Panc1 (cell line): ENCODE measurements at places on chromosomes 3 and 15.
A peak's percentile ranks its signal among the peaks of the same experiment; 100 is the strongest.

DNA sequence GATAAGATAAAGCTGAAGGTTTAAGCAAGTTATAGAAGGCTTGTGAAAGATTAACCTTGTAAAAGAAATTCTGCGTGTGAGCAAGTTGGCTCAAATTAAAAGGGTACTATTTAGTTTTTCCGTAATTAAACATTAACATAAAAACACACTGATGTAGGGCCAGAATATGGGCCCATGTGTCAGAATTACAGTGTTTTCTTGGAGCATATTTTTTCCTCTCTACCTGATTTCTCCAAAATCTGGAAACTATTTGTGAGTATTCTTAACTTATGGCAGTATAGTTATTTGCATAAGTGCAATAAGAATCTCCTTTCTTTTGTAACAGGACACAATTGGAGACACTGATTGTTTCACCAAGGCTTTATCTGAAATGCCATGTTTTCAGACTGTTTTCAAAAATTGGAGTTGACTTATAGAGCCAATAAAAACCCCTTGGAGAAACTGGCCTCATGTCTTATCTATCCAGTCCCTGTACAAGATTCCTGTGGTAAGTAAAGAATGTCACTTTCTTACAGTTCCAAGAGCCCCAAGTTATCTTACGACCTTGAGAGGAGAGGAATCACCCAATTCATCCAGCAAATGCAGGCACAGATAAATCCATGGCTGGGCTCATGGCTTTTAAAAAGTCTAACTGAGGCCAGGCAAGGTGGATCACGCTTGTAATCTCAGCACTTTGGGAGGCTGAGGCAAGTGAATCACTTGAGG, 47.8 kb upstream of the P2RY1 start:
- no peak for DNase-seq

- no peak for DNase-seq
Observed at GRCh38 chr3:185519021-185519420, 20.2 kb upstream of the TMEM41A start.

GRCh38 chr15:57698243-57698642, 8.3 kb upstream of the POLR2M start:
- no peak for DNase-seq

GRCh38 chr3:34881026-34881425, 758.3 kb upstream of the ARPP21 start:
- DNase-seq = no peak

GRCh38 chr15:55669270-55669669, 73.7 kb downstream of the PRTG start:
- DNase-seq = no peak

GRCh38 chr3:14129296-14129695, 4.4 kb downstream of the TMEM43 start:
- DNase-seq = no peak

GRCh38 chr3:134344560-134344959, 29.7 kb downstream of the AMOTL2 start:
- DNase-seq = no peak

- no peak for DNase-seq
Observed at GRCh38 chr15:74613089-74613952, 2.3 kb upstream of the CLK3 start.

DNA sequence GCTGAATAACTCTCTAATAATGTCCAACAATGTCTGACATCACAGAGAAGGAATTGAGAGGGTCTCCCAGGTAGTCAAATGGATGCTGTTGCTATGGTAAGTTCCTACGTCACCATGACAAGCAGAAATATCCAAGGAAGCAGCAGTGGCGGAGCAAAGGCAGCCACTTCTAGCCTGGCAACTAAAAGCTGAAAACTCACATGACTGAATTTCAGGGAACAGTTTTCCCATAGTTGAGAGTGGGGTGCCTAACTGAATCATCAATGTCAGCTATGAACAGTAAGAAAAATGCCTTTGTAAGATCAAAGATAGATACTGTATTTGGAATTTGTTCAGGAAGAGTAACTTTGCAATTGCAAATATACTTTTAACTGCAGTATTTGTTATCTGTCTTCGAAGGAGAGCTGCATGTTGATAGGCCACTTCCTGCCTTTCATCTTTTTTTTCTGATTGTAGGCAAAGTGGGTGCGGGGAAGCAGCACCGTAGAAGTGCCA, 161.7 kb downstream of the BBX start:
- DNase-seq = no peak

DNA sequence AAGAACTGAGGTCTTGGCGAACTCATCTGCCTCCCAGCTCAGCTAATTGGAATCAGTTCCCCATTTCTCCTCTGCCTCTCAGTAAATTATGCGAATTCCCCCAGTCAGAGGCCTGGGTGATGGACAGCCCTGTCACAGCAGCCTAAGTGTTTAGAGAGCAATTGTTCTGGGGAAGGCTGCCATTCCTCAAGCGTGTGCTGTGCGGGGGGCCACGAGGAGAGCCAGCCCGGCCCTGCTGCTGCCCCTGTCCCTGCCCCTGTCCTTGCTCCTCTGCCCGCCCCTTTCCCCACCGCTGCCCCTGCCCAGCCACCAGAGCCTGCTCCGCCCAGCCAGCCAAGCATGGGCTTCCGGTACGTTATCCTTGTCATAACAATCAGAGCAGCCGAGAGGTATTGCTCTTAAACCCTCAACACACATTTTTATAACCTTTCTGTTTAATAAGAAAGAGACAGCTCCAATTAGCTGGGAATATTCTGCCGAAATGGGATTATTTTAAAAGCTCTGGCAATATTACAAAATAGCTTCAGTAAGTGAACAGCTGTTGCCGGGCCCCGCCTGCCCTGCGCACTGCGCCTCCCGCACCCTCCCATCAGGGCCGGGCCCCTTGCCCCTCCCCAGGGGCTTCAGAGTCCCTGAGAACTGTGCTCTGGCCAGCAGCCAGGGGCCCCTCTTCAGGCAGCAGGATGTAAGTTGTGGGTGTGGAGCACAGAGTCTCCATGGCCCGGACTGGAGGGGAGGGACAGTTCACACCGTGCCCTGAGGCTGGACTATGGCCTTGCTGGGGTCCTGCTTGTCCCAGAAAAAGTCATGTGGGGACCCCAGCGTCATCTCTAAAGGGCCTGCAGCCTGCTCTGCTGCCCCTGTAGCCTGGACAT, 12.4 kb upstream of the CACNA2D2 start:
- no peak for DNase-seq

GRCh38 chr3:197430502-197430901, 125.3 kb downstream of the BDH1 start:
- no peak for DNase-seq

DNA sequence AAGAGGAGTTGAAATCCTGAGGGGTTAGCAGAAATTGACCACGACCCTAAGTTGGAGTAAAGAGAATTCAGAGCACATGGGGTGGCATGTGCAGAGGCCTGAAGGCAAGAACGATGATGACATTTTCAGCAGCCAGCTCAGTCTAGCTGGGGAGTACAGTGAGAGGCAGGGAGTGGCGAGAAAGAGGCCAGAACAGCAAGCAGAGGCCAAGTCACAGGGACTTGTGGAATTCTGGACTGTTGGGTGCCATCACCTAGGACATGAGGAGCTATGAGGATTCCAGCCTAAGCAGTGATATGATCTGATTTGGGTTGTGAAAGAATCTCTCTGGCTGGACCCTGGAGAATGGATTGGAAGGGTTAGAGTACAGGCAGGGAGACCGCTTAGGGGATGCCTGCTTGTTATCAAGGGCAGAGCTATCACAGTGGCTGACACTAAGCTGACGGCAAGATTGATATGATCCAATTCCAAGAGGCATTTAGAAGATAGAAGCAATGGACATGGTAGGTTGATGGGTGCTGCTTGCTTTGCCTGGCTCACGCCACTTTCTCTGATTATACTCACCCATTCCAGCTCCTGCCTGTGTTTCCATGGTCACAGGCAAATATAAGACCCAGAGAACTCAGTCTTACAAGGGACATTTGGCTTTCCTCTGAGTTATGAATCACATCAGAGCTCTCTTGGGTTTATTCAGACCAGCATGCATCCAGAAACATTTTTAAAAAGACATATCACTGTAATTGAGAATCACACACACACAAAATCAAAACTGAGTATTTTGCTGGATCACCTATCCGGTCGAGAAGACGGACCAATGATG, 66.4 kb downstream of the LRTM1 start:
- no peak for DNase-seq

DNA sequence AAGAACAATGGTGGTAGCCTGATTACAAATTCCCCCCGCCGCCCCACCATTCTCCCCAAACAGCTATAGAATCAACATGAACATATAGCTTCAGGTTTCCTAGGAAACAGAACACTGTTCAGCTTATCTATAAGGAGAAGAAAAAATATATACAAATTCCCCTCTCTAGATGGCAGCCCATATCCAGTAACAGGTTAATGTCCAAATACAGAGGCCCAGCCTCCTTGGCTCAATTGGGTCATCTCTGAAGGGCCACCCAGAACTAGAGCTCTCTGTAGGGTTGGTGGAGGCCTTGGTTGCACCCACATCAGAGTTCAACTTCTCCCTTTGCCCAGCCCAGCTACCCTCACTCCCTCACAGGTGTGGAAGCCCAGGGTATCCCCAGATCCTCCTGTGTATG, 91.5 kb upstream of the ADAMTS17 start:
- no peak for DNase-seq

- DNase-seq = no peak
Observed at GRCh38 chr3:197354568-197355001, 56.2 kb upstream of the DLG1 start.

DNA sequence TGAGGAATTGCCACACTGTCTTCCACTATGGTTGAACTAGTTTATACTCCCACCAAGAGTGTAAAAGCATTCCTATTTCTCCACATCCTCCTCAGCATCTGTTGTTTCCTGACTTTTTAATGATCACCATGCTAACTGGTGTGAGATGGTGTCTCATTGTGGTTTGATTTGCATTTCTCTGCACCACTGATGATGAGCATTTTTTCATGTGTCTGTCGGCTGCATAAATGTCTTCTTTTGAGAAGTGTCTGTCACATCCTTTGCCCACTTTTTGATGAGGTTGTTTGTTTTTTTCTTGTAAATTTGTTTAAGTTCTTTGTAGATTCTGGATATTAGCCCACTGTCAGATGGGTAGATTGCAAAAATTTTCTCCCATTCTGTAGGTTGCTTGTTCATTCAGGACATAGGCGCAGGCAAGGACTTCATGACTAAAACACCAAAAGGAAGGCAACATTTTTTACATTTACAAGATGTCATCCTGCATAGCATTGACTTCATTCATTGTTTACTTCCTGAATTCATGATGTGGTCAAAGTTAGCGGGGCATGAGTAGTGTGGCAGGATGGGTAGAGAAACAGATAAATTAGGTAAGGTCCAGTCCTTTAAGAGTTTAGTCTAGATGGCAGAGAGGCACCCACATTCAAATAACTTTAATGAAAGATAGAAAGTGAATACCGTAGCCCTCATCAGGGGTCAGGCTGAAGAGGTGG, 45.1 kb upstream of the LPP start:
- DNase-seq = no peak

DNA sequence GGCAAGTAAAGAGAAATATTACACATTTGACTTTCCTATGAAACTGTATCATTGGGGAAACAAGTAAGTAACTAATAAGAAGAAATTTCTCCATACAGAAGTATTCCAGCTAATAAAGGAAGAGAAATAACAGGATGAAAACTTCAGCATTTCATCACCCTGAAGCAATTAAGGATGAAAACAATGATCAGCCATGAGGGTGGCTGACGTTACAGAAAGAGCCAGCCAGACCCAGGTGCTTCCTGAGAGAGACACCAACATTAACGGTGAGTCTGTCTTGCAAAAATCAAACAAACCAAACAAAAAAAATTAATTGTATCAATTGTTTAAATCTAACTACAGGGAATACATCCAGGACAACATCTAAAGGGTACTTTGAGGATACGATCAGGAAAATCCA, 190.0 kb downstream of the ARRDC4 start:
- no peak for DNase-seq

GRCh38 chr3:182241766-182242488, 530.2 kb downstream of the SOX2 start:
- no peak for DNase-seq

DNA sequence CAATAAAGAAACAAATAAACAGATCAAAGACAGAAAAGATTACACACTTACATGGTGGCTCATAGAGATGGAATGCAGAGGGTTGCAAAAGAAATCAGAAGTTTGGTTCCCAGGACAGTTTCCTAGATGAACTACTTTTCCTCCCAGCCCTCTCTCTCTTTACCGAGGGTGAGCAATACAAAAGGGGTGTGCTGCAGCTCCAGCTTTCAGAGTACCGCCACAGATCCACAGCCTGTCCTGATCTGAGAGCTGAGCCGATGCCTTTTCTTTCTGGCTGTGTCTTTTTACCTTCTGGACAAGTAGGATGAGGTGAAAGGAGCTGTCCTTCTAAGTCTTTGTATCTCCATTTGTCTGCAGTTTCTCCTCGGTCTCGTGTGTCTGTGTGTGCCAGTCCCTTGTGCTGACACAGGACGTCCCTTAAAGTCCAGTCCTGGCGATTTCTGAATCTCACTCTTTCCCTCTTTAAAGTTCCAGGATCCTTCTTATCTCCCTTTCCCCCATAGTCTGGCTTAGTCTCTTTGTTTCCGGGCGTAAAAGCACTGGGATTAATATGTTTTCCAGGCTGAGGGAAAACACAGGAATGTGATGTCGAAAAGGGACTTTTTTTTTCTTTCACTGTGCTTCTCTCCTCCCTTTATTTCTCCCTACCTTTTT, 540 bp downstream of the CCDC80 start:
- no peak for DNase-seq

DNA sequence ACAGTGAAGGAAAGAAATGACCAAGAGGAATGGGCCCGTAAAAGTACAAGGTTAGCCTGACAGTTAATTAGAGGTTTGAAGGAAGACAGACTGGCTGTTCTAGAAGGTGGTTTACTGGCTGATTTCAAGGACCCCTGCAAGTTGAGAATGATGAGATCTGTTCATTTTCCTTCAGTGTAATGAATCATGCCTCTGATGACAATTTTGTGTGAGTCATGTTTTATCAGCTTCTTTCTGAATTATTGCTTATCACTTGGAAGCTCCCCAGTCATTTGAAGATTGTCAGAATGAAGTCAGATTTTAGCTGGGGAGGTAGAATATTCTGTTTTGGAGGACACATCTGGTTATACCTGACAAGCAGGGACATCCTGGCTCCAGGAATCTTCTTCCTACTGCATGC, 50.6 kb downstream of the DRD3 start:
- no peak for DNase-seq

DNA sequence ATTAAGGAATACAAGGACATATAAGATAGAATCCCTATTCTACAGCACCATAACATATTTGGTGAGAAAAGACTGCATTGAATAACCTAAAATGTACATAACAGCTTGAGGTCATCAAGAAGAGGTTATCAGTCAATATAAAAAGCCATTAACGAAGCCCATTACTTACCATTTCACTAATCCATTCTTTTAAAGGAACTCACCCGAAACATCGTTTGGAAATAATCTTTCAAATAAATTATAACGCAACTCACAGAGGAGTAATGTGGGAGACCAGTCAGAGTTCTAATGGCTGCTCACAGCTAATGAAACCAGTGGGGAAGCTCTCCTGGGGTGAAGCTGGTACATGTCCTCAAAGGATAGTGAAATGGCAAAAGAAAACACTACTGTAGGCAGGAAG, 188.4 kb downstream of the TBC1D5 start:
- DNase-seq = no peak

GRCh38 chr3:140863580-140864009, 78.0 kb upstream of the SLC25A36 start:
- DNase-seq = peak; percentile 39
